ENCODE measurements at places on chromosomes 1 and 21. TPM values are rescaled to one million over a fixed set of nuclear protein-coding genes. Genes with fewer than 3 reads are reported as not detected.

DNA sequence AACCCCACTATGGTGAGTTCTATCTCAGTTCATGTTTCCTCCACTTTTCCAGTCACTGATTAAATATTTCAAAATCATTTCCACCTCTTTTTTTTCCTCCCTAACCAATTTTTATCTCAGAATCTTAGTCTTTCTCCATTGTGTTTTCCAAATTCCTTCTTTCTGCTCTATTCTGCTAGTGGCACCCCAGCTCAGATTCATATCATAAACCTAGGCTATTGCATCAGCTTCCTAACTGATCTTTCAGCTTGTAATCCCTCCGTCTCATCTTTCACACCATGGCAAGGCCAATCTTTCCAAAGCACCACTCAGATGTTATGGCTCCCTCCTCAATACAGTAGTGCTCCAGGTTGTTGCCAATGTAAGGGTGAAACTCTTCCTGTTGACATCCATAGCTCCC, 631.9 kb downstream of the PLPP3 start:
- DNase-seq, result no peak

- no peak for DNase-seq
These were observed 149.3 kb upstream of the WNT4 start for GRCh38 chr1:22292011-22292788.

DNA sequence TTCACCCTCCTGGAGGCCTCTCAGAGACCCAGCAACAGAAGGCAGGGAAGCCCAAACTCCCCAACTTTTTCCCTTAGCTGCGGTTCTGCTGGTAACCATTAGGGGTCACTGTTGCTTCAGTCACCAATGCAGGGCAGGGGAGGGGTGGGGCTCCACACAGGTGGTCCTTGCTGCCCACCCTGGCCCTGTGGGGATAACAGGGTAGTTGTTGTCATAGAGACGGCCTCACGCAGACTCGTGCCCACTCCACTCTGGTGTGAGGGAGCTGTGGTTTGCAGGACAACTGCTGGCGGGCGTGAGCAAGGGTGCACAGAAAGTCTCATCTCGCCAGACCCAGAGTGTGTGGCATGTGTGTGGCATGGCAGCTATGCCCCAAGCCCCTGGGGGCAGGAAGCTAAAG, 19.9 kb downstream of the INSRR start:
- DNase-seq, result peak; percentile 52

- no peak for DNase-seq
These were observed 1.1 kb upstream of the EPS8L3 start for GRCh38 chr1:109764561-109765482.

DNA sequence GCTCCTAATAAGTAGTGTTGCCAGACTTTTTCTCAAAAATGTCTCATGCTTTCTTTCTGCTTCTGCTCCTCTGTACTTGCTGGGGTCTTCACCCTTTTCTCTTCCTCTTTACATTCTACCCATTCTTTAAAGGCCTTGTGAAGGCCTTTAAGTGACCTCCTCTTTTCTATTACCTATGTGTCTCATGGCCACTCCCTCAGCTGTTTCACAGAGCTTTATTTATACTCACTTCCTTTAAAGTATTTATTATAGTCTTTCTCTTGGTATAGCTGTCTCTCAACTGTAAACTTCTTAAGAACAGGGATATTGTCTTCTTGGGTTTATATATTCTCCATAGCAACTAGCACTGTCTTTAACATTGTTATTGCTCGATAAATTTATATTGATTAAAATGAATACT, 792 bp downstream of the GOLPH3L start:
- peak; percentile 14 for DNase-seq

GRCh38 chr1:227654858-227655752, 80.0 kb downstream of the JMJD4 start:
- peak; percentile 5 for DNase-seq

DNA sequence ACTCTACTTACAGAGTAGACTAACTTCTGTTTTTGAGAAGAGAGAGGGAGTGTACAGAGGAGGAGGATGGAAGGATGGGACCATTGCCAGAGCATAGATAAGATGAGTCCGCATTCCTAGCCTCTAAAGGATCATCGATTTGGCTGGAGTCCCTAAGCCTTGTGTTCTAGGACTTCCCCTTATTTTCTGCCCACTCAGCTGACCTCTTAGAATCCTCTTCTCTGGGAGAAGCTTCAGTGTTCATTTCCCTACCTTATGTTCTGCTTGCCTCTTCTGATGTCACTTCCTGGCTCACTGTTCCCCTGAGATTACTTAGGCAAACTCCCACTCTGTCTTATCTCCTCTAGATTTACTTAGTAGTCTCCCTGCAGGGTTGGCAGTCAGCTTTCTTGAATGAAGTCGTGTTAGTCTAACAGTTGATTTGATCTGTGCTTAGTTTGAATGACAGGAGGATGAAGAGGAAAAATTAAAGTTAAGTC, 156.7 kb downstream of the SYT2 start:
- no peak for DNase-seq

- no peak for DNase-seq
These were observed 96.6 kb downstream of the RIPK4 start for GRCh38 chr21:41670056-41670805.

DNA sequence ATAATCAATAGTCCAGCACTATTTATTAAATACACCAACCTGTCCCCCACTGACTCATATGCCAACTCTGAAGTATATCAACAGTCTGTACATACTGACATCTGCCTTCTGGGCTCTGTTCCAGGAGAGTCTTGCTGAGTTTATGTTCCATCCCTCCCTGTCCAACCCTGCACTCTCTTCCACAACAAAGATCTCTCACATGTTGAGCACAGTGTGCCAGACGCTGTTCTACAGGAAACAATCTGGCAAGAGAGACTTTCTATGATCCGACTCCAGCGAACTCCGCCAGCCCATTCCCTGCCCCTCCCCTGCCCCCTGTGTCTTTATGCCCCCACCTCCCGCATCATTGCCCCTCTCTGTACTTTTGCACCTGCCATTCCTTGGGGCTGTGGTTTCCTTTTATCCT, 3.4 kb downstream of the LACTBL1 start:
- DNase-seq, result peak; percentile 88

GRCh38 chr21:16454399-16454798, 724.6 kb downstream of the USP25 start:
- DNase-seq, result peak; percentile 43

HAO2 gene
- not detected for total RNA-seq

GRCh38 chr1:59233444-59233843, 63.5 kb upstream of the FGGY start:
- no peak for DNase-seq

DNA sequence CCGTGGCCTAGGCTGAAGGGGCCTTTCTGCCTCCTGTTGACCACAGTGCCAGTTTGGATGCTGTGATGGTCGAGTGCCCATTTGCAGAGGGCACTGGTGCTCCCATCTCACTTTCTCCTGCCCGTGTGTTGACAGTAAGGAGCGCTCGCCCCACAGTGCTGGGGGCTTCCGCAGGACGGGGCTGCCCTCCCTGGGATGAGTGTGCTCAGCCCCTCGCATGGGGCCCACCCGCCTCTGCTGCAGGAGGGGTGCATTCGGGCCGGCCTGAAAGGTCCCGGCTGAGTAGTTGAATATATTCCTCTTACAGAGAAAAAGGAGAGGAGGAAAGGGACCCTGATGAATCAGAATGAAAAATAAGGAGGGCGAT, 37.3 kb downstream of the NTPCR start:
- DNase-seq, result no peak

ZNF672 gene
- total RNA-seq, result 28.1 TPM

LHX8 gene
- total RNA-seq, result not detected

XCL2 gene
- not detected for total RNA-seq

- DNase-seq, result no peak
These were observed 467.3 kb downstream of the CAMTA1 start for GRCh38 chr1:7252411-7253117.

ATP1A4 gene
- total RNA-seq, result not detected

- peak; percentile 28 for DNase-seq
These were observed 771 bp upstream of the NTNG1 start for GRCh38 chr1:107139833-107140702.

AMY1C gene
- not detected for total RNA-seq

PRKCZ gene
- total RNA-seq, result 22.8 TPM

DNA sequence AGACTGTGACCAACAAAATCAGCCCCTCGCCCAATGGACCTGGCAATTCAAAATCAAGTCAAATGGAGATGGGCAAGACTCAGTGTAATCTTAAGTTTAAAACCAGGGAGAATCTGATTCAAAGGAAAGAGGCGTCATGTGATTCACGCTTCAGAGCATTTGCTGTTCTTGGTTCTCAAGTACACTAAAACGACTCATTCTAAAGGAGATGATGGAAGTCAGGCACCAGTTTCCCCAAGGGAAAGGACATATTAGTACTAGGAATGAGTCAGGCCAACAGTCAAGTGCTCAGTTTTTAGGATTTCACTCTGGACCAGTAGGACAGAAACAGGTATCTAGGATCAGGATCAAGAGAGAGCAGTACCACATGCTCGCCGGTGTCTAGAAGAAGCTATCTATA, 429.6 kb downstream of the PLPP3 start:
- no peak for DNase-seq

Measured in dermis blood vessel endothelial cell (primary cell).